NCI-H1436 treated with DMSO at 0.1 percent for 48 hours (cell line): ENCODE measurements at places on chromosomes 16 and 17.
A peak's percentile ranks its signal among the peaks of the same experiment; 100 is the strongest.

GRCh38 chr16:86316967-86317812, 193.1 kb upstream of the FOXF1 start:
- DNase-seq, result no peak

GRCh38 chr16:67430977-67431774, at the start of gene HSD11B2:
Gene HSD11B2 (plus strand): TSS chr16:67431121. CDS start chr16:67431249, 128 bp downstream.
- no peak for DNase-seq

DNA sequence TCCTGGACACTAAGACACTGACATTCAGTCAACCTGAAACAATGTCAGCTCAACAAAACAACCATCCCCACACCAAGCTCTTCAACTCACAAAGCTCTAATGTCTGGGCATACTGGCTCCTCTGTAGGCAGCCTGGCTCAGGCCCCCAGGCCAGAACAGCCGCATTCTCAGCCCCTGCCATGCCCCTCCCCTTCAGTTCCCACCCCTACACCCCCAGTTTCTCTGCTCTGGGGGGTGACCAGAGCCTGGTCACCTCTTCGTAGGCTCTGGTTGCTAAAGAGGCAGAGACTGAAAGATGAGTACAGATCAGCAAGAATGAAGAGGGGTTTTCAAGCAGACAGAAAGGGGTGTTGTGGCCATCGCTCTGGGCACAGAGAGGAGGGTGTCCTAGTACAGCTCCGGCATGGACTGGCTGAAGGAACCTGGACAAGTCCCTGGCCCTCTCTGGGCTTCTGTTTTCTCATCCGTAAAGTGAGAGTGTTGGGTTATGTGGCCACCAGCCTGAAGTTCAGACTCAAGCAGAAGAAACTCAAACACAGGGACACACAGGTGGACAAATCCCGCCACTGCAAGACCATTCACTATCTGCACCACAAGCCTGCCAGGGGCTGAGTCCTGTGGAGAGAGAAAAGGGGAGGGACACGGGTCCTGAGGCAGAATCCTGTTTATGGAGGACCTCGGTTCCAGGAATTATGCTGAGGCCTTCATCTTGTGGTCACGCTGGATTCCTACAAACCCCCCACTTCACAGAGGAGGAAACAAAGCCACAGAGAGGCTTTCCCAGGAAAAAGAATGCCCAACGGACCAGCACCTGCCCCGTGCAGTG, 987 bp upstream of the SLC4A1 start:
- no peak for DNase-seq

- DNase-seq, result no peak
Measured at GRCh38 chr17:80071116-80071841, 30.1 kb upstream of the GAA start.

GRCh38 chr17:34504814-34505484, 74.4 kb upstream of the TMEM132E start:
- DNase-seq, result no peak

DNA sequence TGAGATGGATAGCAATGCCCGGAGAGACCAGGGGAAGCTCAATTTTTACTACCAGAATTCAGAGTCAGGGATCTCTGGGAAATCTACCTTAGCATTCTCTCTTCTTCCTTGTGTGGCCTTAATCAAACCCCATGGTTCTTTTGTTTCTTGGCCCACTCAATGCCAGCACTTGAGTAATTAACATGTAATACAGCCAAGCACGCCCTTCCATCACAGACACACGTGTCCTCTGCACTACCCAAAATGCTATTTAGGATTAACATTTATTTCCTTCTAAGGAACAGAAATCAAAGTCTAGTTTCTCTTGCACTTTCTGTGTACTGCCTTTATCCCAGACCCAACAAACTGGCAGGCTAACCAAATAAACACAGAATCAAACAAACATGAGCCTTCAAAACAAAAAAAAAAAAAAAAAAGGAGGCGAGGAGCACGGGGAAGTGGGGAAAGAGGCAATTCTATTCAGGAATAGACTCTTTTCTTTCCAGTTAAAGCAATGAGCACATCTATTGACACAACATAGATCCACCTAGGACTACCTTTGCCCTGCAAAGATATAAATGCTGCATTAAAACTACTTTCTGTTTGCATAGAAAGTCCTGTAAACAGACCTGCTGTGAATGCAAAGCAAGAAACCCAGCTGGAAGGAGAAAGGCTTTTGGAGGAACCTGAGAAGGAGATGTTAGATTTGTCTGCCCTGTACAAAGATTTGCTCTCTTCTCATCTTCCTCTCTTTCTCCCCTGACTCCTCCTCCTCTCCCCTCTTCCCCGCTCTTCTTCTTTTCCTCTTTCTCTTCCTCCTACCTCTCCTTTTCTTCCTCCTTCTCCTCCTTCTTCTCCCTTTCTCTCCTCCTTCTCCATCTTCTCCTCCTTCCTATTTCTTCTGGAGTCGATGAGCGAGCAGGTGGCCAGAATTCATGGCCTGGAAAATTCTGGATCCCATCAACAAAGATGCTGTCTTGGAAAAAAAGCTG, 294.4 kb downstream of the NPIPA8 start:
- no peak for DNase-seq

DNA sequence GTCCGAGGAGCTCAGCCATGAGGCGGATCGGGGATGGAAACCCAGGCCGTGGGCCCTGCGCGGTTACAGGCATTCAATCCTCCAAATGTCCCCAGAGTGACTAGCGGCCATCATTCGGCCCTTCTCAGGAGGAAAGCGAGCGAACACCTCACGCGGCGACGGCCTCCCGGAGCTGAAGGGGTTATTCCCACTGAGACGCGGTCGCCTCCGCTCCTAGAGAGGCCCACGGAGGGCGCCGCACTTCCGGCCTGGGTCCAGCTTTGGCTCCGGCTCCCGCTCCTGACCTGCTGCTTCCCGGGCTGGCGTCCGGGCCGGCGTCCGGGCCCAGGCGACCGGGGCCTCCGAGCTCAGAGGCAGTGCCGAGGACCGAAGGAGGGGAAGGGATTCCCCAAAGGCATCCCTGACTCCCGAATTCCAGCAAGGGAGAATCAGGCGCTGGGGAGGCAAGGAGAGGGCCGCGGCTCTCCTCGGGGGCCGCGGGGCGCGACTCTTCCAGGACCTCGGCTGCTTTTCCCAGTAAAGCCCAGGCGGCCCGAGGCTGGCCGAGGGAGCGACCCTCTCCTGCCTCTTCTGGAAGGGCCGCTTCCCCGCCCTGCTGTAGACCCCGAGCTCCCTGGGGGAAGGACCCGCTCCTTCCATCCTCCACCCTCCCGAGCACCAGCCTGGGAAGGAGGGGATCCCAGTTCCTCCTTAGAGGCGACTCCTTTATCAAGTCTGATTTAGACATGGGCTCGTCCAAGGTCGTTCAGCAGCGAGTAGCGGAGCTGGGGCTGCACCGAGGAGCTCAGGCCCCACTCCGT, 18.6 kb upstream of the ZNF629 start:
- DNase-seq, result no peak

GRCh38 chr17:48023400-48024148, 14.0 kb downstream of the COPZ2 start:
- peak; percentile 35 for DNase-seq

DNA sequence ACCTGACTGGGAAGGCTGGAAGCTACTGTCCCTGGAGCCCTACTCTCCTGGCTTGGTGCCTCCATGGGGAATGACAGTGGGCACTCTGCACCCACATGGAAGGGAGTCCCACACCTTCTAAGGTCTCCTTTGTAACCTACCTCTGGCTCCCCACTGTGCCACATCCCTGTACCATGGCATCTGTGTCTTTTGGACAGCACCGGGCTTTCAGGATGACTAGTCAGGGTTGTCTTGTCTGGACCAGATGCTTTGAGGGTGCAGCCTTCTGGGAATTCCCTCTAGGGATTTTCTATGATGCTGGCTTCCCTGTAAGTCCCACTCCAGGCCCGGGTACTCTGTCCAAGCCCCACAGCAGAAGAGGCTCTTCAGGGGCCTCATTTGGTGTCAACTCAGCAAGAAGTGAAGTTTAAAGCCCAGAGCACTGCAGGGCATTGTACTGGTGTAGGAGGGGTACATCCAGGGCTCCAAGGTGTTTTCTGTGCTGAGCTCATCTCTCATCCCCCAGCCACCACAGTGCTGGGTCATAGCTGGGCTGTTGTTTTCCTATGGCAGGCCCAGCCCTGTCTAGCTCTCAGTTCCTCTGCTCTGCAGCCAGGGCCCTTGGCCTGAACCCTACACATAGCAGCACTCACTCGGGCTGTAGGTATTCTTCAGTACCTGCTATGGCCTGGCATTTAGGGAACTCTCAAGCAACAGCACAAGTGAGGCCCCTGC, 255.3 kb downstream of the CPPED1 start:
- DNase-seq, result no peak

- DNase-seq, result no peak
Measured at GRCh38 chr16:81094771-81095251, 1.4 kb downstream of the GCSH start.

GRCh38 chr16:77686385-77686784, 35.9 kb upstream of the NUDT7 start:
- DNase-seq, result no peak
